ENCODE measurements at places on chromosomes 11 and 22. TPM values are rescaled to one million over a fixed set of nuclear protein-coding genes. Genes with fewer than 3 reads are reported as not detected.

DNA sequence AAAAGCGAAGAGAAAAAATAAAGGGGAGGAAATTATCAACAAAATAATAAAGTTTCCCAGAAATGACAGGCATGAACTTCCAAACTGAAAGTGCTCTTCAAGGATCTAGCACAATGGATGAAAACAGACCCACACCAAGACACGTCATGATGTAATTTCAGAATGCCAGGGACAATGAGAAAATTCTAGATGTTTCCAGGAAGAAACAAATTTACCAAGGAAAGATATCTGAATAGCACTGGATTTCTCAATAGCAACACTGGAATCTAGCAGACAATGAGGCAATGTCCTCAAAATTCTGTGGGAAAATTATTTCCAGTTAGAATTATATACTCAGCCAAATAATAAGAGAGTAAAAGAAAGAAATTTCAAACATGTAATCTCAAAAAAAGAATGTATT lies 46.0 kb downstream of the DENND5A start:
- DNase-seq, result no peak

The RASL10A gene
- total RNA-seq, result not detected

GRCh38 chr11:128516886-128517285 lies 70.5 kb downstream of the ETS1 start:
- no peak for DNase-seq

DNA sequence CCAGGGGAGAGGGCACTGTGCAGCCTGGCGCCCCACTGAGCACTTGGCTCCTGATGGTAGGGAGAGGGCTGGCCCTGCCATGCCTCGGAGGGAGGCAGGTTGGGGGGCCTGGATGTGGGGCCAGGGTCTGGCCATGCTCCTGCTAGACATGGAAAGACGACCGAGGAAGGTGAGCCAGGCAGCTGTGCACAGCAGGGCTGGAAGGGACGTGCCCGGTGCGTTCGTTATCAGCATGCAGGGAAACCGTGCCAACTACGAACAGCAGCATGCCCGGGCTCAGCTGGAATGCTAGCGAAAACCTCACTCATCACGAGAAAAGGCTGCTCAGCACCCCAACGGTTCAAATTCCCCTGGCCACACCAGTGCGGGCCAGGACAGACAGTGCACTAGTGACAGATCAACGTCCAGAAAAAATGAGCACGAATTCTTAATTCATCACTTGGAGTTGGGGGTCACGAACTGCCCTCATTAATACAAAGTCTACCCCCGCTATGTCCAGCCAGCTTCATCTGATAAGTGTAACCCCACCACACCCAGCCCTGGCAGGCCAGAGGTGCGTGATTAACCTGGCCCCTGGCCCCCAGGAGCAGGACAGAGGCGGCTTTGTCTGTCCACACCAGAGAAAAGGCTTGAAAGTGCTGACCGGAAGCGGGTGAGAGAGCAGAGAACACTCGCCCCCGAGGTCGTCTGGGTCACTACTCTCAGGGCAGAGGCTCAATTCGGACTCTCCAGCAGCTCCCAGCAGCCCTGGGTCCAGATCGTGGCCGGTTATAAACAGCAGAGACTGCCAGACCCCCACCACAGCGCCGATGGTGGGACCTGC lies 84.2 kb downstream of the CELSR1 start:
- peak; percentile 17 for DNase-seq

The NXPE4 gene
- not detected for total RNA-seq

Measured in RPMI7951 (cell line).